RWPE2 (cell line): ENCODE measurements at places on chromosomes 11 and 22.

DNA sequence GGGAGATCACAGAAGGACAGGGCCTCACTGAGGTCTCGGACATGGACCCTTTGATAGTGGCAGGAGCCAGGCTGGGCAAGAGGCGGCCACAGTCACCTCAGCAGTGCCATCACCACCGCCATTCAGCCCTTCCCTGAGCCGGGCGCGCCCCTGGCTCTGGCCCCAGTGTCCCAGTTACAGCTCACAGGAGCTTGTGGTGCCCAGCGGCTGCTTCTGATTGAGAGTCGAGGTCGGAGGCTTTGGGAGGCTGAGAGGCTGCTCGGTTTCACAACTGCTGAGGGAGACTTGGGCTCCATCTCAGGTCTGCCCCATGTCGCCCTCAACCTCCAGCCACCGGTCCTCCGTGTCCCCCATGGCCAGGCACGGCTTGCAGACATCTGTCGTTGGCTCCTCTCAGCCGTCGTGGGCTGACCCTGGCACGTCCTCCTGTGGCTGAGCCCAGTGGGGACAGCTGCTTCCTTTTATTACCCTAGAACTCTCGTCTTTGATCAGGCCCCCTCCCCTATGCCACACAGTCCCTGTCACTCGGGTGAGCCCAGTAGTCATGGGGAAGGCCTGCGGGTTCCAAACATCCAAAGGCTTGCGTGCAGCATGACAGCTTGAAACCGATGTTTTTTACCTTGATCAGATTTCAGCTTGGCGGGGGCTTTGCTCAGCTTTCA, 28.4 kb upstream of the PPP6R3 start:
- DNase-seq, result peak; percentile 38

DNA sequence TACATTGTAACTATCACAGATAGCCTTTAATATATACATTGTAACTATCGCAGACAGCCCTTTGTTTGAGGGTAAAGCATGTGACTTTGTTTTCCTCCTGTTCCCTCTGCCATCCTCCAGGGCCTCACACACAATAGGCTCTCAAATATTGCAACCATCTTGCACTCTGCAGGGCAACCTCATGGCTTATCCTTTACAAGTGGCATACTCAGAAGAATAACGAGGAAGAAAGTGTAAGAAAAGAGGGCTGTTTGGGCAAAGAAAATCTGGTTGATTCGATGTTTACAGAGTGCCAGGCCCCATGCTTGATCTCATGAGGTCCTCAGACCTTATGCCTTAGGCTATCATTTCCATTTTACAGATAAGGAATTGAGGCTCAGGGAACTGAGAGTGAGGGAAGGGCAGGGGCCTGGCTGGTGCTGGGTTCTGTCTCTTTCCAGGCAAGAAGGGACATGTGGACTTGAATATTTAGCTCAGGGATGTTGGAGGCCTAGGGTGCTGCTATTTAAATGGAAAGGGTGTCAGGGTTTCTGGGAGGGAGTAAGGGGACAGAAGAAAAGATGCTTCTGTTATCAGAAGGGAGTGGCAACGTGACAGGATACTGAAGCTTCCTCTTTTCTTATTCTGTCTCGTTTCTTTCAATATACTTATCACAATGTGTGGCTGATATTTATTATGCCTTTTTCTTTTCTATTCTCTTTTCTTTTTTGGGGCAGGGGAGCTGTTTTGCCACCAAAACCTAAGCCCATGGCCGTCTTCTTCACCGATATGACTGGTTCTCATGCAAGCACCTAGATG, 1.1 kb upstream of the SAMM50 start:
- DNase-seq, result no peak

DNA sequence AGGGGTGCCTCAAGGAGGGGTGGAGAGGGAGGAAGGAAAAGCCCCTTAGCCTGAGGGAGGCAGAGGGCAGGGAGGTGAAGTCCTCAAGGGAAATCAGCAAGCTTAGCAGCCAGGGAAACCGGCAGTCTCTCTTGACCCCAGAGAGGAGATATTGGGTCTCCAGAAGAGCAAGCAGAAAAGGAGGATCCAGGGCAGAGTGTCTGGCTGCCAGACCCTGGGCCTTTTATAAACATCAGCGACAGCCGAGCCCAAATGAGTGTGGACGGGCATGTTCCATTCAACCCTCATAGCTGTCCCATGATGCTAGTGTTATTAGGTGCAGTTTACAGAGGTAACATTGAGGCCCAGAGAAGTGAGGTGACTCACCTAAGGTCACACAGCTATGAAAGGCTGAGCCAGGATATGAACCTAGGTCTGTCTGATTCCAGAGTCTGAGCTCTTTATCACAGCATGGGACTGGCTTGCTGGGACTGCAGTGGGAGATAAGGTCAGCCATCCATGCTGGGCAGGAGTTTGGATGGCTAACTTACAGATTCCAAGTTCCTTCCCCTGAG, 9.3 kb downstream of the PRDM11 start:
- no peak for DNase-seq

DNA sequence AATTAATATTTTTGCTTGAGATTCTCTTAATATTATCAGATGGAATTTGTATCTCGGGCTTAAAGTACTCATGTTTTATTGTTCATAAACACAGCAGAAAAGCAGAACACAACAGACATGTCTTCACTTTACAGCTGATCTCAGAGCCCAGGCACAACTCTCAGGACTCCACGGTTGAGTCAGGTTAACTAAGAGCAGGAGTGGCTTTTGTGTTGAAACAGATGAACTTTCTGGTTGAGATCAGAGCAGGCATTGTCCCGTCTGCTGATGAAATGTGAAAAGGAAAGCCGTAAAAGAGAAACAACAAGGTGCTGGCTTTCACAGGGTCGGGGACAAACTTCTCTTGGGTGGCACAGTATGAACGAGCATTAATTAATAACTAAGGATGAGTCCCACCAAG, 49.0 kb downstream of the JHY start:
- DNase-seq, result no peak

DNA sequence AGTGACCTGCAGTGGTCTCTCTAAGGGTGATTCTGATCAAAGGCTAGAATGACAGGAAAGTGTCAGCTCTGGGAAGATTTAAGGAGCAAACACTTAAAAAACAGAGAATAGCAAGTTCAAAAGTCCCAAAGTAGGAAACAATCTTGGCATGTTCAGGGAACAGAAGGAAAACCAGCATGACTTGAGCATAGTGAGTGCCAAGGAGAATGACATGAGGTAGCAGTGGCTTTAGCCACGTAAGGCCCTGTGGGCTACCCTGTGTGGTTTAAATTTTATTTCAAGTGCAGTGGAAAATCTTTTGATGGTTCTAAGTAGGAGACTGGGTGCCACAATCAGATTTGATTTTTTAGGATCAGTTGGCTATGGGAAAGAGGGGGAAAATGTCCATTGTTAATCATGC, 149.4 kb downstream of the WNT11 start:
- DNase-seq, result no peak

DNA sequence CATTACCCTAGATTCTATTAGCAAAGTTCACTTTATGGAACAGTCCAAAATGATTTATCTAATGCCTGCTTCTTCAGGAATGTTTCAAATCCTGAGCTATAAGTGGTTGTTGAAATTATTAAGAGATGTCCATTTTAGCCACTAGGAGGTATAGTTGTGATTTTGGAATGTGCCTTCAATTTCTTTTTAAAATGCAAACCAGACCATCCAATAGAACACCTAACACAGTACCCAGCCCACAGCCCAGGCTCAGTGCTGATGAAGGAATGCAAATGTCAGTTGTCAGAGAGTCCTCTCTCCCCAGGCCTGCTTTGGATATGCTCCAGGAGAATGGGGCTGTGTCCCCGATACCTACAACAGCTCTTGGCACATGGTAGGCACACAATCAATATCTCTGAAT, 85.8 kb upstream of the E2F8 start:
- DNase-seq, result no peak

GRCh38 chr11:16034074-16034473, 322.3 kb downstream of the SOX6 start:
- DNase-seq, result no peak

DNA sequence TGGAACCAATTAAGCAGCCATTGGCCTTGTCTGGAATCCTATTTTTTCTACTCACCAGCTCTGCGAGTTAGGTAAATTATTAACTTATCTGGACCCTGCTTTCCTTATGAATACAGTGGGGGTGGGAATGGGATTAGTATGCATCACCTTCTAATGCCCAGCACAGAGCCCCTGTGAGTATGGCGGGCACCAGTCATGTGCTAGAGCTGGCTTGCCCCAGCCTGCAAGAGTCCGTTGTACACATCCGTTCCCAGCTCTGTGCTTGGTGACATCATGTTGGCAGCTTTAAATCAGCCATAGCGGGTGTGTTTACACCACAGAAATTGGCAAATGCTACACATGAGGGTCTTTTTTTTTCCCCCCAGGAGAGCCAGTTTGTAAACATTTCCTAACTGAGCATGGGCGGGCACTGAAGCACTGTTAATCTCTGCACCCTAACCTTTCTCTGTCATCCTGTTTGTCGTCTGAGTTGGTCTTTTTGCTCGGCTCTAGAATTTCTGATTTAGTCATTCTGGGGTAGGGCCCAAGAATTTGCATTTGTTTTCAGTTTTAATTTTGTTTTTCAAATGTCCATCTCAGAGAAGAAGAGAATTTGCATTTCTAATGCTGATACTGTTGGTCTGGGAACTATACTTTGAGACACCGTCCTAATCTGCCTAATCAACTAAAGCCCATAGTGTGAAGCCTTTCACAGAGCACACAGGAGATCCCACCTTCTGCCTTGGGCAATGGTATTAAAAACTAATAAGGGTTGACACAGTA, 130.3 kb upstream of the TBCEL start:
- no peak for DNase-seq

DNA sequence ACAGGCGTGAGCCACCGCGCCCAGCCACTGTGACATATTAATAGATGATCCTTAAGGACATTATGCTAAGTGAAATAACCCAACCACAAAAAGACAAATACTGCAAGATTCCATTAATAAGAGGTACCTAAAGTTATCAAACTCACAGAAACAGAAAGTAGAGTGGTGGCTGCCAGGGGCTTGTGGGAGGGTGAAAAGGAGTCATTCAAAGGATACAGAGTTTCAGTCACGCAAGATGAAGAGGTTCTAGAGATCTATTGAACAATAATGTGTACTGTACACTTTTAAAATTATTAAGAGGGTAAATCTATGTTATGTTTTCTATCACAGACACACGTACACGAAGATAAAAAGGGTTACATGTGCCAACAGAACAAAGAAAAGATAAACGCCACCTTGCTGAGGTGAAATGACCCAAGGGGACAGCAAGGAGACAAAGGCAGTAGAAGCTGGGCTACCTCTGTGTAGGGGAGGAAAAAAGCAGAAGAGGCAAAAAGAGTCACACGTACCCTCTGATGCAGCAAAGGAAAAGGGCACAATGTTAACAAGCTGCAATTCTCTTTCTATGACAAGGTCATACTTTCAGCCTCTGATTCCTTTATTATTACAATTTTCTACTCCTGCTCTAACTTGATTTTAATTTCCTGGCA, 65.3 kb downstream of the AMBRA1 start:
- no peak for DNase-seq

- DNase-seq, result no peak
Measured at GRCh38 chr22:47919001-47919441, 1156.6 kb downstream of the TBC1D22A start.
